ENCODE measurements at places on chromosomes 12 and 14.
A peak's percentile ranks its signal among the peaks of the same experiment; 100 is the strongest.

GRCh38 chr12:30988086-30988485 is 61.5 kb downstream of the TSPAN11 start:
- DNase-seq, result no peak

- no peak for DNase-seq
These were observed 9.5 kb downstream of the BTG1 start for GRCh38 chr12:92136026-92136730.

DNA sequence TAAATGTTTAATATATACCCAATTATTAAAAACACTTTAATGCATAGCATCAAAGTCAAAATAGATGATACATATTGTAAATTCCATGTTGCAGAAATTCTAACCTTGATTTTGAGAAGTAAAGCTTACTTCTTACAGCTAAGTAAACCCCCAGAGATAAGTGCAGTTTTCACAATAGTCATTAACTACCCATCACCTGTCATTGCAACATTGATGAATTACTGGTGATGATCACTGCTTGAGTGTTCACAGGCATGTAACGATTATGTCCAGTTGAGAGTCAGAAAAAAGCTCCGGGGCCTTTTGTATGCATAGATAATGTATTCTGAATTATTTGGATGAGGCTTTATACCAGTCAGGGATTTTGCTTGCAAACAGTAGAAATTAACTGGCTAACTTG is 67.7 kb downstream of the ZNF664 start:
- DNase-seq, result no peak

- DNase-seq, result peak; percentile 28
These were observed 39.2 kb downstream of the SAMD4A start for GRCh38 chr14:54606178-54606577.

- DNase-seq, result no peak
These were observed 12.3 kb upstream of the TAMALIN start for GRCh38 chr12:51994539-51994820.

DNA sequence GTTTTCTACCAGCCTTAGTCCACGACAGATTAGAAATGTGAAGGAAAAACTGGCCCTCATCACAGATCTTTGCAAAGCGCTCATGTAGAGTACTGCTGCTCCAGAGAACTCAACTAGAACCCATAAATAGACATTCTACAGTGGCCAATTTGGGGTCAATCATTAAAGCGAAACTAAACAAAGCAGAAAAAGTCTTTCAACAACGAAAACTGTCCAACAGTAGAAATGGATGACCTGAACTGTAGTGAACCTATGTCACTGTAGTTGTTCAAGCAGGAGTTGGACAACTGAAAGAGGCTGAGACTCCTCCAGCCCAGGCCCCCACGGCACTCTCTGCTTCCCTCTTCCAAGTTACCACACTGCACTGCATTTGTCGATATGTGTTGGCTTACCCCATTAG is 472.6 kb downstream of the BCAT1 start:
- DNase-seq, result no peak

DNA sequence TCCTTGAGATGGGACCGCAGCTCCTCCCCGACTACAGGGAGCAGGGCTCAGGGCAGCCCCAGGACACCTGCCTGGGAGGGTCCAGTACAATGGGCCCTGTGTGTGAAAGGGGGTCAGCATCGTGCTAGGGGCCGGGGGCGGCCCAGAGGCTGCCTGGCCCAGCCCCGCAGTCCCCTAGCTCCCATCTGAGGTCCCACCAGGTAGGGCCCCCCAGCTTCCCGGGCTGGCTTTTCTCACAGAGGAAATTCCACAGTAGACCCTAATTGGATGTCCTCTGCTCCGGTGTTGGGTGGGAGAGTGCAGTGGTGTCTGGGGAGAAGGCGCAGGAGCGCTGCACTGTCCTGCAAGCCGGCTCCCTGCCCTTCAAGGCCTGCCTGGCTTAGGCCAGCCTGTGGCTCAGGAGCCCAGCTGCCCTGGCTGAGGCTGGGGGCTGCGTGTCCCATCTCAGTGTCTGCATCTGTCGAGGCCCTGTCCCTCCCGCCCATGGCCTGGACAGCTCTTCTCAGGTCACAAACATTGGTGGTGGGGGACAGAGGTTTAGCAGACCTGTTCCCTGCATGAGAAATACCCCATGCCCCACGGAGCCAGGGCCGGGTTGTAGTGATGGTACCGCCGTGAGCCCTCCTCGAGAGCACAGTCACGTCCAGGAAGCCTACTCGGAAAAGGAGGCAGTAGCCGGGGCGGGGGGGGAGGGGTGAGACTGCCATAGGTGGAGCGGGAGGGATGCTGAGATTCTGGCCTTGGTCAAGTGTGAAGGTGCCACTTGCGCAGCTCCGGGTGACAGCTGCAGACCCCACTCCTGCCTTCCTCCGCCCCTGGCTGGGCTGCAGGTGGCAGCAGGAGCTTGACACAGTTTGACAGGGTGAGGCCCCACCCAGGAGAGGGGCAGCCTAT is 11.6 kb downstream of the HIP1R start:
- no peak for DNase-seq

GRCh38 chr14:22225516-22226140 is 363.4 kb downstream of the DAD1 start:
- no peak for DNase-seq

- DNase-seq, result no peak
These were observed 9.7 kb upstream of the CCDC177 start for GRCh38 chr14:69584389-69584788.

DNA sequence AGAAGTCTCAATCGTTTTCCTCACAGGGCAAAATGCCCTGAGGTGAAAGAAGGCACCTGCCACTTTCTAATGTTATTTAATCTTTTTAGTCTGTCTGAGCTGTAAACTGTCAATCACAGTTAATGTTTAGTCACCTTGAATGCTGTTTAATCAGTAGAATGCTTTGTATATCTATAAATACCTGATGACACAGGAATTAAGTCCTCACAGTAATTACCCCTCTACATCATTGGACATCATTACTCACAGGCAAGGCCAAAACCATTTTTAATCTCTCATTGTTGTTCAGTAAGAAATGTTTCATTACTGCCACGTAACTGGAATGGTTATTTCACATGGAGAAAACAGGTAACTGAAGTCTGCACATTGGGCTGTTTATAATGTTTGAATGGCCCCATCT is 178.8 kb downstream of the EXOC5 start:
- DNase-seq, result no peak

DNA sequence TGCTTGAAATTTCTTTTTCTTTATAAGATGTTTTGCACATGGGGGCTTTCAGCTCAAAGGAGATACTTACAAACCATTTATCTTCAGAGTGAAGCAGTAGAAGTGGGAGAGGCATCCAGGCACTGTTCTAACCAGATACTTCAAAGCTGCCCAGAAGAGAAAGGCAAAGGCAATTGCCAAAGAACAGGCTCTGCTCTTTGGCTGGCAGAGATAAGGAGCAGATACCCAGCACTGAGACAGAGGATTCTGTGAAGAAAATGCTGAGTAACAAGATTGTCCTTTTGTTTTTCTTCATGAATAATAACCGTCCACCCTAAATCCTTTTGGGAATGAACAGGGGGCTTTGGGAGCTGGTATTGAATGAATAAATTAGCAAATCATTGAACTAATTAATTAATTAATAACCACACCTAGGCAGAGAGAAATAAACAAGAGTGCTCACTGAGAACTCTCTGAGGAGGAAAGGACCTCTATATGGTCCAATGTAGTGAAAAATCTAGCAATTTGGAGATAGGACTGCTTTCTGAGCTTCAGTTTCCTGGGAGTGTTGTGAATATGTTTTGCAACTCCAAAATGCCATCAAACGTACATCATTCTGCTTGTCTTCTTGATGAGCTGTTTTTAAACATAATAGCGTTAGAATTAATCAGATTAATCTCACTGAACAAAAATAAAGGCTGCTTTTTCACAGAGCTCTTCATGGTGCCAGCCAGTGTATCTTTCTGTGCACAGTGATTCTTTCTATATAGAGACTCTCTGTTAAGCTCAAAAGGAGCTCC is 192.8 kb upstream of the AMIGO2 start:
- DNase-seq, result no peak

DNA sequence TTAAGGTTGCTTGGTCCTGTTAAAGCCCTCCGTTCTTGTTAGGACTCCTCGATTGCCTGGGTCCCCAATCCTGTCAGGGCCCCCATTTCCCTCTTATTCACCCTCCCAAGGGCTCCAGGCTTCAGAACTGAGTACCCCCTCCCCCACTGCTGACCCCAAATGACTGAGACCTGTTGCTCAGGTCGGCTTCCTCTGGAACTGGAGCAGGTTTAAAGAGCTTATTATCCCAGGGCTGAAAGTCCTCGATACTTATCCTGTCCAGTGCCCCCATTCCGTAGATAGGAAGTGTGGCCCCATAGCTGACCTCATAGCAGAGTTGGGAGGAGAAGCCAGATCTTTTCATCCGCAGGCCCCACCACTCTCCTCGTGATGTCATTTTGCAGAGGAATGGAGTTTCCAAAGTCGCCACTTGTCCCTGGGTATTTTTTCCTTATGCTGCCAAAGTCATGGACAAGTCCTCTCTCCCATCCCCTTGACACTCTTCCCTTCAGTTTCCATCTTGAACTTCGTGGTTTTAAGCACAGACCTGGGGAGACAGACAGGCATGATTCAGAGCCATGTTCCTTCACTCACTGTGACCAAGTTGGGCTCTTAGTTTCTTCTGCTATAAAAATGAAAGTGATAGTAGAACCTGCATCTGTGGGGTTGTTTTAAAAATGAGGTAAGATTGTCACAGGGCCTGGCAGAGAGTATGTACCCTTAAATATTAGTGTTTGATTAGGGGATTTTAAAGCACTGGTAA is 1.2 kb downstream of the USP30 start:
- DNase-seq, result no peak

All from WTC11 (cell line).